ENCODE measurements at places on chromosomes 6 and 20.

- no peak for DNase-seq
Observed at GRCh38 chr6:115643762-115644161, 416.9 kb downstream of the FRK start.

DNA sequence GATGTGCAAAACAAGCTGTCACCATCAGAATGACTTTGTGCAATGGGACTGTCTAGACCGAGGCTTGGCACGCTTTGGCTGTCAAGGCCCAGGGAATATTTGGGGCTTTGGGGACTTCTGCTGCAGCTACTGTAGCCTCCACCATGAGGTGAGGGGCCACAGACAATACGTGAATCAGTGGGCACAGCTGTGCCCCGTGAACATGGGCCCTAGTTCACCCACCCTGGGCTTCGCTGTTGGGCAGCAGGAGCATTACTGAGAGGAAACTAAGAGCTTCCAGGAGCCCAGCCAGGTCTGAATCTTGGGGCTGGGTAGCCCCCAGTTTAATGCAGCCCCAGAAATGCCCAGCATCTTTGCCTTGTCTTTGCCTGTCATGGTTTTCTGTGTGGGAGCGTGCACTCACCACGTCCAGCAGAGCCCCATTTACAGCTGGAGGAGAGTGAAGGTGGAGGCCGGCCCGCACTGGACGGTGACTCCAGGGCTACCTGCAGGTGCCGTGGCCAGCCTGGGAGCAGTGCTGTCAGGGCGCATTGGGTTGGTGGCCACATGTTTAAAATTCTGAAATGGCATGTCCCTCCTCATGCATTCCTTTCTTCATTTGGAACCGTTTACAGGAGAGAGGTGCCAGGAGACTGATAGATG lies 34.7 kb downstream of the DUSP22 start:
- no peak for DNase-seq

DNA sequence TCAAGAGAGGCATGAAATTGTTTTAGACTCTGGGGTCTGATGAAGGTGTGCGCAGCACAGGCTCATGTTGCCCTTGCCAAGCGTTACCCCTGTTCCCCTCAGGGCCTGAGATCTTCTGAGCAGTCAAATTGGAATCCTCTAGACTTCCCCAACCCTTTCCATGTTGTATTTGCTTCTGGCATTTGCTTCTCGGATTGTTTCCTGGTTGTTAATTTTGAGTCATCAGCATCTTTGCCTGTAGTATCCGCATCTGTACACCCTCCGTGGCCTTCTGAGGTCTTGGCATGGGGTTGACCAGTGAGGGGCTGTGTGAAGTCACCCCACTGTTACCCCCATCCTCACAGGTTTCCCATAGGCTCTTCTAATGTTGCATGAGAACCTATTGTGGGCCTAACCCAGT lies 40.9 kb downstream of the SLC24A3 start:
- DNase-seq, result no peak

DNA sequence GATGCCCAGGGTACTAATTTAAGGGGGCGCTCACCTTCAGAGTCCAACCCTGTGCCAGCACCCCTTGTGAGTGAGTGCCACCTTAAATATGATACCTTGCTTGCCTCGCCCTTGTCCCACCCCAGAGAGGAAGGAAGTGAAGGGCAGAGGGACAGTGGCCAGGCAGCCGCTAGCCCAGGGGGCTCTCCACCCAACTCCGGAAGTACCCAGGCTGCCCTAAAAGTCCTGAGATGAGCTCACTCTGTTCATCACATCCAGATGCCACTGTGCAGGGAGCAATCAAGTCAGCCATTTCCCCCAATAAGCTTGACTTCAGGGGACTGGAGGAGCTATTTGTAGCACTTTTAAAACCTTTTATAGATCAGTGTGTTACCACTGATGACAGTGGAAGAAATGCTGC lies 25.0 kb upstream of the STX16 start:
- no peak for DNase-seq

DNA sequence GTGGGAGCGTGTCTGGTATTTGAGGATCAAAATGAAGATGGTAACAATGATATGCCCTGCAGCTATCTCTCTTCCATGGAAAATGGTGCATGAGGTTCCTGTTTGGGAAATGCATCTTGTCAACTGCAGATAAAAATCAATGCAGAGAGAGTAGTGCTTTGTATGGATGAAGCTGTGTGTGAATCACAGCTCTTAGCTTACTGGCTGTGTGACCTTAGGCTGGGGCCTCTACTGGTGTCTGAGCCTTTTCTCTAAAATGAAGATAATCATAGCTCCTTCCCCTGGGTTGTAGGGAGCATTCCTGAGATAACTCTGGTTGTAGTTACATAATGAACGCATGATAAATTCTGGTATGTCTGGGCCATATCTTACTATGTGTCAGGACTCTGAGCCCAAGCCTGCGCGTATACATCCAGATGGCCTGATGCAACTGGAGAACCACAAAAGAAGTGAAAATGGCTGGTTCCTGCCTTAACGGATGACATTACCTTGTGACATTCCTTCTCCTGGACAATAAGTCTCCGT lies 19.6 kb downstream of the ANGPT4 start:
- no peak for DNase-seq

DNA sequence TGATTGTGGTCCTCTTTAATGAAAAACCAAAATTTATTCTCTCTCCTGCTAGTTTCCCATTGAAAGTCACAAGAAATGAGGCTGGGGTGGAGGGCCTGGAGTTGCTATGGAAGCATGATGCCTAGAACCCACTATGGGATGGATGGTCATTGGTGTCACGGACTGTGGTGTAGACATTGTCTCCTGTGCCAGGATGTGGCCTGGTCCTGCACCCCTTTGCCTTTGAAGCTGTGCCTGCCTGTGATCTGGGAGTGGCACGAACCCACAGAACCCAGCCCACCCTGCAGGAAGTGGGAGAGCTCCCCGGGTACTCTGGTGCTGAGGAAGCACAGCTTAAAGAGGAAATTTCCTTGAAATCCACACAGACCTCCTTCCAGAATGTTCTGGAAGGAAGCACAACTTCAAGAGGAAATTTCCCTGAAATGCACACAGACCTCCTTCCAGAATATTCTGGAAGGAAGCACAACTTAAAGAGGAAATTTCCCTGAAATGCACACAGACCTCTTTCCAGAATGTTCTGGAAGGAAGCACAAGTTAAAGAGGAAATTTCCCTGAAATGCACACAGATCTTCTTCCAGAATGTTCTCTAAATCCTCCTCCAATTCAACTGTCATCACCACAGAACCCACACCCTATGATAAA lies 105.6 kb downstream of the CDH26 start:
- DNase-seq, result no peak

GRCh38 chr20:8260837-8261251 lies 128.8 kb downstream of the PLCB1 start:
- DNase-seq, result no peak

DNA sequence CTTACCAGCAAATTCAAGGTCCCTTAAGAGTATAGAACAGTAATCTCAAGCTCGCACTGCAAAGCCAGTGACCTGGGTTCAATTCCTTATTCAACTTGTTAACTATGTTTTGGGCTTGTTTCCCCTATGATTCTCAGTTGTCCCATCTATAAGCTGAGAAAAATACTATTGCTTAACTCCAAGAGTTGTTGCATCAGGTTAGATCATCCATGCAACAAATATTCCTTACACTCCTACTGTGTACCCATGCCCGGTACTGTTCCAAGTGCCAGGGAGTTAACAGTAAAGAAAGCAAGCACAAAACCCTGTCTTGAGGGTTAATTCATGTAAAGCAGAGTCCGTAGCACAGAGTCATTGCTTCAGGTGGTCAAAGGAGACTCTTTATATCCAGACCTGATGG lies 247.3 kb downstream of the MAFB start:
- DNase-seq, result no peak

DNA sequence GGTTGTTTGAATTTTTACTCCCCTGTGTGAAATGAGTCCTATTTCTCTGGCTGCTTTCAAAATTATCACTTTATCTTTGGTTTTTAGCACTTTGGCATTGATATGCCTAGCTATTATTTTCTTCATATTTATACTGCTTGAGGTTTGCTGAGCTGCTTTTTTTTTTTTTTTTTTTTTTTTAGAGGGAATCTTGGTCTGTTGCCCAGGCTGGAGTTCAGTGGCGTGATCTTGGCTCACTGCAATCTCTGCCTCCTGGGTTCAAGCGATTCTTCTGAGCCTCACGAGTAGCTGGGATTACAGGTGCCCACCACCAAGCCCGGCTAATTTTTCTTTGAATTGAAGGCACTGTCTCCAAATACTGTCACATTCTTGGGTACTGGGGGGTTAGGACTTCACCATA lies 40.6 kb downstream of the STXBP5 start:
- no peak for DNase-seq

- no peak for DNase-seq
Observed at GRCh38 chr20:704726-705125, 29.1 kb upstream of the SCRT2 start.

GRCh38 chr6:39685938-39686337 lies 39.3 kb downstream of the KIF6 start:
- no peak for DNase-seq

- no peak for DNase-seq
Observed at GRCh38 chr6:44072959-44073611, 54.2 kb downstream of the MRPL14 start.

- DNase-seq, result no peak
Observed at GRCh38 chr6:117380298-117380697, 45.4 kb downstream of the ROS1 start.

- DNase-seq, result no peak
Observed at GRCh38 chr6:8990075-8990474, 554.7 kb upstream of the SLC35B3 start.

DNA sequence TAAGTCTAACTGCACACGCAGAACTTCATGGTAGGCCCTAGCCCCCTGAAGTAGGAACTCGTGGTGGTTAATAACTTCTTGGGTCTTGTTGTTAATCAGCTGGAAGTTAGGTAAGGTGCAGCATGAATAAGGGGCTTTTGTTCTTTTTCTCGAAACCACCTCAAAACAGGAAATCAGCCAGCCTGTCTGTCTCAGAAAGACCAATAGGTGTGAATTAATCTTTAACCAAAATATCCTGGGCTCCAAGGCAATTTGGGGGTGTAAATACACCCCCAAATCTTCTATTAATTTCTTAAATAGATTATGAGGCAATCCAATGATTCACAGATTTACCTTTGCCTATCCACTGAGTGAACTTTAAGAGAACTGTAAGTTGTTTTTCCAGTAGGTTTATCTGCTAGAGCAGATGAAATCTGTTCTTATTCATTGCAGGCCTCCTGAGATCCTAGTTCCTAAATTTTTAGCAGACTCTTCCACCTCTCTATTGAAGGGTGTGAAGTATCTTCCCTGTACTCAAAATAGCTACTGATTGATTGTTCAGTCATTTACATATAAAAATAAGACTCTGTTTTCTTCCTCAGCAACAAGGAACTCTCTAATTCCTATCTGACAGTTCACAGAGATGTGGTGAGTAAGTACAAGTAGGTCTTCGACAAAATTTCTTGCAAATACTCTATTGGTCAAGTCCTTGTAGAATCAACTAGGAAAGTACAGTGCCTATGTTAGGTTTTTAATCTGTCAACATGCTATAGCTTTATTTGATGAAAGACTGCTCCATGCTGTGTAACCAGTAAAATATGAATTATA lies 427.1 kb upstream of the NOX3 start:
- DNase-seq, result no peak

GRCh38 chr20:59835057-59835447 lies 98.4 kb downstream of the SYCP2 start:
- DNase-seq, result no peak

All from GOT3 (cell line).